Left hindlimb (tissue), 1 donor: ENCODE measurements at places on chromosomes 12 and 14.

- DNase-seq: no peak
These were observed 101.9 kb downstream of the RFLNA start for GRCh38 chr12:124396544-124397398.

DNA sequence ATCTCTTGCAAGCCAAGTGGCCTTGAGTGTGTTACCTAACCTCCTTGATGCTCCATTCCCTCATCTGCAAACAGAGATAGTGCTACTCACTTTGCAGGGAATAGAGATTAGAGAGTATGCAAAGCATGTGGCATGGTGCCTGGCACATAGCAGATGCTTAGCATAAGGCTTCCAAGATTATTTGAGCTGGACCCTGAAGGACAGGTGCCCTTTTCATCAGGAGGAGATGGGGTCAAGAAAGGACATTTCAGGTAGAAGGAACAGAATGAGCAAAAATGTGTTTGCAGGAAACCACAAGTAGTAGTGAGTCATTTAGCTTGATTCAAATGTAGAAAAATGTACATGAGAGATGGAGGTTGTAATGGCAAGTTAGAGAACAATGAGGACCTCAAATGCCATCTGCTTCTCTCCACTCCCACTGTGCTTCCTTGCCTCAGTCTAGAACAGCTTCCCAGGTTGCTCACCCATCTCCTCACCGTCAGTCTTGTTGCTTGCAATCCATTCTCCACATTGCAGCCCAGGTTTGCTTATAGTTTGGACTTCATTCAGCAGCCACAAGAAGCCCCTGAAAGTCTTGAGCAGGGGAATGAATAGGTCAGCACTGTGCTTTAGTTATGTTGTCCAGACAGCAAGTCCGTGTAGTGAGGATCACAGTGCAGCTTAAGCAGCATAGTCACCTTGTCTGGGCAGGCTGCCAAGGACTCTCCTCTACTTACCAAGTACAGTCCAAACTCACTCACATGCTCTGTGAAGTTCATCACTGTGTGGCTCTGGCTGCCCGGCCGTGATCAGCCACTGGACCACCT, 536.3 kb upstream of the CCDC196 start:
- DNase-seq: no peak

- DNase-seq: no peak
These were observed 3.2 kb downstream of the PLD4 start for GRCh38 chr14:104927901-104928300.

- DNase-seq: no peak
These were observed 652.5 kb downstream of the C12orf50 start for GRCh38 chr12:87376722-87377121.

- no peak for DNase-seq
These were observed 46.7 kb downstream of the IRAK3 start for GRCh38 chr12:66235626-66236281.

DNA sequence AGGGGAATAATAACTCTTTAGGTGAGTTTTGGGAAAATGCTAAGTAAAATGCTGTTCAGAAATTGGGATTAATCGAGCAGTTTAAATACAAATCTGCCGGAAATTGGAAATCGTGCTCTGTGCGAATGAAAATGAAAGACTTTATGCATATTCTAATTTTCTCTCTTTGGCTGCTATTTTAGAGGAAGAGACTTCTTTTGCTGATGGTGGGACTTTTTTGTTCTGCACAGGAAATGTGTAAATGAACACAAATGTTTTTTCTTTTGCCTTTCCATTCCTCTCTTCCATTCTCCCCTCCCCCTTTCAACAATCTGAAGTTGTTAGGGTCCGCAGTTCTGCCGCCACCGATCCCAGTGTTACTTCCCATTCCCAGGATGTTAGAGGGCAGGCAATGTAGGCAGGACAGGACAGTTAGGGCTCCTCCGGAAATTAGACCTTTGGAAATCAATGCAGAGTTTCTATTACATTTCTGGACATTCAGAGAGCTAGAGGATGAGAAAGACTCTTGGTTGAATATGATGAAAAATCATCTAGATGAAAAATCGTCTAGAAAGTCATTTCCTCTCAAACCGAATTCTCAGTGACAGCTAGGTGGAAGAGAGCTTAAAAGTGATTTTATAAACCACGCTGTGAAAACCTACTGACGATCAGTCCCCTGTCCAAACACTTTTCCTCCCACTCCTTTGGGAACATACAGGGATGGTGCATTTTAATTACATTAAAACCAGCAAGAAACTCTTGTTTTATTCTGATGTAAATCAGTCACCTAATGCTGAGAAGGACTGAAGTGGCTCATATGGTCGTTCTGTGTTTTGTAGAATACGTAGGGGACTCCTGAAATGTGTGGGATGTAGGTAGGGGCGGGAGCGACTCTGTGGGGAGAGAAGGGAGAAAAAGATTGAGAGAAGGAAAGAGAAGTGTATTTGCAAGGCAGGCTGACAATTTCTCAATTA, 17.8 kb downstream of the FOXG1 start:
- no peak for DNase-seq

DNA sequence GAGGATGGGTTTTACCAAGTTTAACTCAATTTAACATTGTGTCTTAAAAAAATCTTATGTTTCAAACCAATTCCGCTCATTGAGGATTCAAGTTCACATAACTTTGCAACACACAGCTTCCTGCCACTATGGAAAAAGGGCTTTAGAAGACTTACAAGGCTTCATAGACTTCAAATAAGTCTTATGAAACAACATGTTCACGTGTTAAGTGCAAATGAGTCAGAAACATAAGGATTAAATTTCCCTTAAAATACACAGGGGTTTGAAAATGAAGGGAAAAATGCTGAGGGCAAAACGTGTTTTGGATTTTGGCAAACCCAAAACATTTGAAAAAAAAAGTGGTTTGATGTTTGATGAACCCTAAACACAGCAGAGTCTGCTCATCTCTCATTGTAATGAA, 364.8 kb downstream of the BMP4 start:
- DNase-seq: no peak

DNA sequence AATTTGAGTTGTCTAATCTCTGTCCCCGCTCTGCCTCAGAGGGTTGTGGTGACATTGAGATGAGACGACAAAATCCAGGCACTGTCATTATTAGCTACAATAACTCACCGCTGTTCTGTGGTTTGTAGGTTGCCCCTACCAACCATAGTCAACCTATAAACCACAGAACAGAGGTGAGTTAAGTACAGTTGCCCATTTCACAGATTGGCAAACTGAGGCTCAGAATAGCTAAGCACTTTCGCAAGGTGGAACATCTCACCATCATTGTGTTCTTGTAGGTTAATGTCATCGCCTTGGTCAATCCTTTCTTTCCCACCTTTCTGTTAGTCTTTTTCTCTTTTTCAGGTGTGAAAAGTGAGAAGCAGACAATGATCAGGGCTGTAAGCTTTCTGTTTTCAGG, 63.4 kb upstream of the LHX5 start:
- no peak for DNase-seq

GRCh38 chr12:91144053-91144452, 32.8 kb upstream of the LUM start:
- DNase-seq: no peak

DNA sequence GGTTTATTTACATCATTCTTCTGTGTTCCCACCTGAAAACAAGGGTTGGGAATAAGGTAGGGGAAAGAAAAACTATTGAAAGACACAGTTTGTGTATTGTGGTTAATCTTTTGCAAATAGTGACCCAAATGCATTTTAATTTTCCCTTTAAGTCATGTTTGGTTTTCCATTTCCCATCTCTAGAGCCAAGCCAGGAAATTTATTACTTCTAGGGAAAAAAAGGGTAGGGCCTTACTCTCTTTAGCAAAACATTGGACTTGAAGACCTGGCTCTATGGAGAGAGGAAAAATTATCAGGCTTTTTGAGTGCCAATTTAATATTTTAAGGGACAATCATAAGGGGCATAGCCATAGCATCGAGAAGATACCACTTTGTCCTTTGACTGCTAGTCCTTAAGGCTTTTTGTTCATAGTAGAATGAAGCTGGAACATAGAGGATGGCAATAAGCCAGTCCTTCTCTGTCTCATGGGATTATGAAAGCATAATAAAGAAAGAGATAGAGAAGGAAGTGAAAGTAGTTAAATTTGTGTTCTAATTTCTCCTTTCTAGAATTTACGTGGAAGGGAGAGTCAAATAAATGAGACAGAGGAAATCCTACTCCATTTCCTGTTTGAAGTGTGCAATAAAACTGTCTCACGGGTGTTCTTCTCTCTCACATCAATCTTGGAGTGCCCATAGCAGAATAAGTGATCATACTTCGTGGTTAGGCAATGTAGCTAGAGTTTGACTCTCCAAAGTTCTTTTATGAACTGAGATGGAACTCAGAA, 50.9 kb upstream of the PPFIA2 start:
- no peak for DNase-seq
